ENCODE measurements at places on chromosomes 5 and 9.
A peak's percentile ranks its signal among the peaks of the same experiment; 100 is the strongest.

DNA sequence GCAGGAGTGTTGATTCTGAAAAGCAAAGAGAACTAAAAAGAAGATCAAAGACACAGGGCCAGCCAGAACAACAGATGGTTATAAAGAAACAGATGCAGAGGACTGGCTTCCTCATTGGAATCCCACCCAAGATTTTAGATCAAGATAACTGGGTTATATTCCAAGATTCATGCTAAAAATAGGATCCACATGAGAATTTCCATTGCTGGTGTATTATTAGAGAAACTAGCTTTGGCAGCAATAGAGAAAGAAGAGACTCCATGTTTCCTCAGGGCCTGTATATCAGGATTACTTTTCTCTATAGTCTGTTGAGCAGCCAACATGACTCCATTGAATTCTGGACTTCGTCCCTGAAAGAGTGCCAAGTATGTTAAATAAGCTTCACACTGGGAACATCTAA is 367.3 kb downstream of the TUSC1 start:
- DNase-seq = no peak

DNA sequence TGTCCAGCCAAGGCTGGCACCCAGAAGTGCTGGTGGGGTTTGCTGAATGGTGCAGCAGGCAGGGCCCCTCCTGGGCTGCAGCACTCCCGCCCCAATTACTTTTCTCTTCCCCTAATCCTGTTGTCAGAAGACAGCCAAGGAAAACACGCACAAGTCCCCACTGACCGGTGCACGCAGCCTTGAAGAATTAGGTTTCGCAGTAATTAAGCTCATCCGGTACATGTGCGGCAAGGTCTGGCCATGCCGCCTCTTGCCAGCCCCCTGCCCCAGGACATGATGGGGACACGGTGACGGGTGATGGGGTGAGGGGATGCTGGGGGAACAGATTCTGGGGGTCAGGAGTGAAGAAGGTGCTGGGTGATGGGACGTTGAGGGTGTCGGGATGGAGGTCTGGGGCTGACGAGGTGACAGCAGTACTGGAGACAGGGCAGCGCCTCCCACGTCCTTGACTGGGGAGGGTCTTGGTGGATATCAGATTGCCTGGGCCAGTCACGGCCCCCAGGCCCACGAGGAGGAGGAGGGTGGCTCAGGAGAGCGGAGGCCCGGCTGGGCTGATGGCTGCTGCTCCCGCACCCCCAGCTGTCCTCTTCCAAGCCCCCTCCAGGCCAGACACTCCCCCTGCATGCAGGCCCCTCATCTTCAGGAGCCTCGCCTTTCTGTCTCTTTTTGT is 34.9 kb downstream of the BARX1 start:
- no peak for DNase-seq

- DNase-seq = no peak
These were observed 192.9 kb downstream of the RAB3C start for GRCh38 chr5:58775701-58776262.

DNA sequence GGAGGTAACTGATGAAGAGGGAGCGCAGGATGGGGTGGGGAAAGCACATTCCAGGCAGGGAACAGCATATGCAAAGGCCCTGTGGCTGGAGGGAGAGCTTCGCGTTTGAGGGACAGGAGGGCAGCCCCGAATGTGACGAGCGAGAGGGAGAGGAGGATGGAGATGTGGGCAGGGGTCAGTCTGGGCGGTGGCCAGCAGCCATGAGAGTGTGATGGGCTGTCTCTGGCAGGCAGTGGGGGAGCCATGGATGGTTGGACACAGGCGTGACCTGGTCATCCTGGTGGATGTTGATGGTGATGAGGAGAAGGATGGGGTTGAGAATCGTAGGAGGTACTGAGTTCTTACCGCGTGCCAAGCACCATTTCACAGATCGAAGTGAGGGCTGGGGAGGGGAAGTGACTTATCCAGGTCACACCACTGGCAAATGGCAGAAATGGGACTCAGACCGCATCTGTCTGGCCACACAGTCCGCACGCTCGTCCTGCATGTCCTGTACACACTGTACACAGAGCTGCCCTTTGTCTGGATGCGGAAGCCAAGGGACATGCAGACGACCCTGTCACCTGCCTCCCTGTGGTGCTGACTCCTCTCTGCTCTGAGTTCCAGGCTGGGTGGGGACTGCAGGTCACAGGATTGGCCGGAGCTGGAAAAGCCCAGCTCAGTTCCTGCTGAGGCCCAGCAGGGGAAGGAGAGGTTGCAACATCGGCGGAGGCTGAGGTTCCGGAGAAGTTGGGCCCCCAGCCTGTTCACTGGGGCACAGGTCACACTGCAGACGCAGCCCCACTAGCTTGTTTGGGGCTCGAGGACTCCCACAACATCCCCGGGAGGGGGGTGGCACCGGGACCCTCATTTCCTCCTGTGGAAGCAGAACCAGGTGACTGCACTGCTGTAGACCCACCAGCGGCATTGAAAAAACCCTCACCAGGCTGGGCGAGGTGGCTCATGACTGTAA is 165.6 kb upstream of the IER5L start:
- peak; percentile 54 for DNase-seq

DNA sequence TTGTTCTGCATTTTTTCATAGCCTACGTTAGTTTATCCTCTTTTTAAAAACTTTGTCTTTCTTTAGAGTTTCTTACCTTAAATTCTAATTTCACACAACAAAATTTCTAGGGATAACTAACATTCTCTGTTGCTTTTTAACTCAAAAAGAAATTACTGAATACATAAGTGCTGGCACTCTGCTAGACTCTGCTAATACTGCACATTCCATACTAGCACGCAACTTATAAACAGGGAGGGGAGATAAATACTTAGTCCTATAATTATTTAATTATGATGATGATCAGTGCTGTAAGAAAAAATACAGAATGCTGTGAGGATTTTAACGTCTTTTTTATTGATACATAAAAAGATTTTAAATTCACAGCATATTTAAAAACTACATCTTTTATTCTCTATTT is 25.1 kb downstream of the RNF145 start:
- DNase-seq = peak; percentile 25

DNA sequence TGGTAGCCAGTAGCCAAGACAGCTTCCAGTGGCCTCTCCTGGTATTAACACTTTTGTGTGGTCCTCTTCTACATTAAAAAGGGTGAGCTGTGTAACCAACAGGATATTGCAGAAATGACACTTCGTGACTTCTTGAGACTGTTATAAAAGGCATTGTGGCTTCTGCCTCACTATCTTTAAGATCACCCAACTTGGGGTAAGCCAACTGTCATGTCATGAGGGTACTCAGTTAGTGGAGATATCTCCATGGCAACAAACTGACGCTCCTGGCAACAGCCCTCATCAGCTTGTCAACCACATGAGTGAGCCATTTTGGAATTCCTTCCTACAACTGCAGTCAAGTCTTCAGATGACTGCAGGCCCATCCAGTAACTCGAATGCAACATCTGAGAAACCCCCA is 121.7 kb downstream of the DEPDC1B start:
- DNase-seq = no peak

DNA sequence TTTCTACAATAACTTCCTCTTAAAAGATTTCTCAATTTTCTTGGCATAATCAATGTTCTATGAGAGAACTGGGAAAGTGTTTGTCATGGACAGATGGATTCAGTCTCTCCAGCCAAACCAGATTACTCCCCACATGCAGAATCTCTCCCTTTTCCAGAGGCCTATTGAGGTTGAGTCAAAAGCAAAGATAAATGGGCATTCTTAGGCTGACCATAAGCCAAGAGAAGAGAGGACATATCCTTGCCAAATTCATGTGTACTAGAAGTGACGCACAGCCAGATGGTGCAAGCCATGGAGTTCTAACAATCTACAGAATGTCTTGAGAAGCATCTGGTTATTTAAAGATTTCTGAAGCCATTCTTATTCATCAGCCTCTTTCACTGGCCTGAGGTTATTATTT is 2115.0 kb downstream of the MAT2B start:
- DNase-seq = peak; percentile 99

DNA sequence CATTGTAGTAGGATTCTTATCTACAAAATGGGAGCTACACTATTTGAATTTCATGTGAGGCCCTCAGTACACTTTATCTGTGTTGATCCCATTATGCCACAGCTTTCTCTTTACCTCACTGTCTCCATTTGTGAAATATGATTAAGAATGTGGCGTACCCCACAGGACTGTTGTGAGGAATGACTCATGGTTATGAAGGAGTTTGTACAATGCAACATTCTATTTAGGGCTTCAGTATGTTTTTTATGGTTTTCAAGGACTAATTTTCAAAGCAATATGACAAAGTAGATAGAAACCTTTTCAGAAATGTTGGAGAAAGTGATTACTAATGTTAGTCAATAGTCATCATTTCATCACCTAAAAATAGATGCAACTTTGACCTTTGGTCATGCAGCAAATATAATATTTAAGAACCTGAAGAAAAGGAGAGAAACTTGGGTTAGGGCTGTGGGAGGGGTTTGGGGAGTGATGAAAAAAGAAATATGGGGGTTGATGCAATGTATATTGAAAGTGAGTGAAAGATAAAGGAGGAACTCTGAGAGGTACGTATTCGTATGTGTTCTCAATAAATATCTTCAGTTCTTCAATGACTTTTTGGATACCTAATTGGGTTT is 53.7 kb upstream of the PIP5K1B start:
- DNase-seq = peak; percentile 1

DNA sequence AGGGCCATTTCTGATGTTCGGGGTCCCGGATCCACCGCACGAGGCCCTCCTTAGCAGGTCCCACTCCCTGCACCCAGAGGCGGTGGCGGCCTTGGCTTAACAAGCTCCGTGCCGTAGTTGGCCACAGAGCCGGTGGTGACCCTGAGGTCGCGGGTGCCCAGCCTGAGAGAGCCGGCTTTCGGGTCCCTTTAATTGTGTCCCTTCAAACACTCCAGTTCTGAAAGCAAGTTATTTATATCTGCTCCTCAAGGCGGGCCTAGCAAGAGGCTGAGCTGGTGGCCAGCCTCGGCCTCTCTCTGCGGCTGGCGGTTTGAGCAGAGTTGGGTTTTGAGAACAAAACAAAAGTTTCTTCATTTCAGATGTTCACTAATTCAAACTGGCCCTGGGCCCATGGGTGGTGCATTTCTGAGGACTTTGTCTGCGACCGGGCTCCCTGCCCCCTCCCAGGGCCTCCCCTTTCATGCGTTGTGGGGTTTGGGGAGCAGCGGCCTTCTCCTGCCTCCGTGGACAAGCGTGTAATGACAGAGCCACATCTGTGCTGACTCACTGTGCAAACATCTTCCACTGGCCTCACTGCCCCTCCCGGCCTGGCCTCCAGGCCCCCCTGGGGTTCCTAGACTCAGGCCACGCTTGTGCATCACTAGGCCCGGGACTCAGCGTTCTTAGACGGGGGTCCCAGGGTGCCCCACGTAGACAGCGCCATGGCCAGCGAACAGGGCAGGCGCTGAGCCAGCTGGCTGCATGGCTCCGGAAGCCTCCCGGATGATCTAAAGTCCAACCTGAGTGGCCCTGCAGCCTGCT is 49.4 kb upstream of the COL5A1 start:
- DNase-seq = peak; percentile 79

DNA sequence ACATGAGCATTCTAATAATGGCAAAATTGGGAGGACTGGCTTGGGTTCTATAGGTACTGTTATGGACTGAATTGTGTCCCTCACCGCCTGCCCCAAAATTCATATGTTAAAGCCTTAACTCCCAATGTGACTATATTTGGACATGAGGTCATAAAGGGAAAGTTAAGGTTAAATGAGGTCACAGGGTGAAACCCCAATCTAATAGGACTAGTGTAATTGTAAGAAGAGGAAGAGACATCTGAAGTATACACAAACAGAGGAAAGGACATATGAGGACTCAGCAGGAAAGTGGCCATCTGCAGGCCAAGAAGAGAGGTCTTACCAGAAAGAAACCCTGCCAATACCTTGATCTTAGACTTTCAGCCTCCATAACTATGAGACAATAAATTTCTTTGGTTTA is 23.1 kb downstream of the RNF180 start:
- DNase-seq = no peak

- no peak for DNase-seq
These were observed 36.5 kb upstream of the CEP72 start for GRCh38 chr5:575636-576035.

DNA sequence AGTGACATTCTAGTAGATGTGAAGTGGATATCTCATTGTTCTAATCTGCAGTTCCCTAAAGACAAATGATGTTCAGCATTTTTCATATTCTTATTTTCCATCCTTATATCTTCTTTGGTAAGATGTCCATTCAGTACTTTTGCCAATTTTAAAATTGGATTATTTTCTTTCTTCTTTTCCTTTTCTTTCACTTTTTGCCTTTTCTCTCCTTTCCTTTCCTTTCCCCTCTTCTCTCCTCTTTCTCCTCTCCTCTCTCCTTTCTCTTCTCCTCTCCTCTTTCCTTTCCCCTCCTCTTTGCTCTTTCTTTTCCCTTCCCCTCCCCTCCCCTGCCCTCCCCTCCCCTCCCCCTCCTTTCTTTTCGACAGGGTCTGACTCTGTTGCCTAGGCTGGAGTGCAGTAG is 10.1 kb downstream of the ZFYVE16 start:
- no peak for DNase-seq

GRCh38 chr5:168649306-168649705 is 70.1 kb upstream of the PANK3 start:
- peak; percentile 28 for DNase-seq

GRCh38 chr5:14200312-14200990 is 57.3 kb downstream of the TRIO start:
- DNase-seq = no peak

- DNase-seq = no peak
These were observed 523 bp downstream of the MAML1 start for GRCh38 chr5:179732918-179733771.

- DNase-seq = peak; percentile 84
These were observed 60.1 kb upstream of the ZNF608 start for GRCh38 chr5:124806373-124807077.

GRCh38 chr5:176369934-176370711 is 4.8 kb downstream of the ARL10 start:
- no peak for DNase-seq

- DNase-seq = no peak
These were observed 525.1 kb downstream of the TAF11L14 start for GRCh38 chr5:18159331-18159730.

DNA sequence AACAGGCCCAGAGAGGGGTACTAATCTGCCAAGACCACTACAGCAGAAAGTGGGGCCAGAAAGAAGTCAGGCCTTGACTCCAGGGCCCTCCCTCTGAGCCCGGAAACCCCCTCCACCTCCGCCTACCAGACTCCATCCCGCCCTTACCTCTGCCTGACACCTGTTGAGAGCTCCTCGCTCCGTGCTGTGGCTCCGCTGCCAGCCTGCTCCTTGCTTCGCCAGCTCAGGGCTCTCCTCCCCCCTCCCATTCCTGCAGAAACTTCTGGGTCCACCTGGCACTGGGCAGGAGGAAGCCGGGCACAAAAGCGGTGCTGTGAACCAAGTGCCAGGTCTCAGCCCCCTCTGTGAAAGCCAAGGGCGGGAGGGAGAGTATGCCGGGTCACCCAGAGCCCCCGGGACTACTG is 6.4 kb upstream of the ST6GALNAC6 start:
- no peak for DNase-seq

DNA sequence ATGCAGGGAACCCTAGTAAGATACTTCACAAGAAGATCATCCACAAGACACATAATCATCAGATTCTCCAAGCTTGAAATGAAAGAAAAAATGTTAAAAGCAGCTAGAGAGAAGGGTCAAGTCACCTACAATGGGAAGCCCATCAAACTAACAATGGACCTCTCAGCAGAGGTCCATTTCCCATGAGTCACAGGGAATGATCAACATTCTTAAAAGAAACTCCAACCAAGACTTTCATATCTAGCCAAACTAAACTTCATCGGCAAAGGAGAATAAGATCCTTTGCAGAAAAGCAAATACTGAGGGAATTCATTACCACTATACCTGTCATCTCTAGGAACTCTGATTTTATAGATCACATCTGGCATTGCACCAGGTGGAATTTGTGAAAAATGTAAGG is 52.9 kb upstream of the SPATA31E1 start:
- no peak for DNase-seq
